Stimulated activated CD4-positive, alpha-beta T cell treated with anti-CD3 and anti-CD28 coated beads, Interleukin-2, amount 100 ng/mL, for 48 hours (primary cell): ENCODE measurements at places on chromosomes 2 and 18.

GRCh38 chr2:23617811-23618215 lies 232.8 kb downstream of the KLHL29 start:
- DNase-seq = no peak

GRCh38 chr2:63736354-63736753 lies 105.3 kb upstream of the UGP2 start:
- no peak for DNase-seq

GRCh38 chr2:148557844-148558436 lies 86.6 kb upstream of the EPC2 start:
- DNase-seq = no peak

DNA sequence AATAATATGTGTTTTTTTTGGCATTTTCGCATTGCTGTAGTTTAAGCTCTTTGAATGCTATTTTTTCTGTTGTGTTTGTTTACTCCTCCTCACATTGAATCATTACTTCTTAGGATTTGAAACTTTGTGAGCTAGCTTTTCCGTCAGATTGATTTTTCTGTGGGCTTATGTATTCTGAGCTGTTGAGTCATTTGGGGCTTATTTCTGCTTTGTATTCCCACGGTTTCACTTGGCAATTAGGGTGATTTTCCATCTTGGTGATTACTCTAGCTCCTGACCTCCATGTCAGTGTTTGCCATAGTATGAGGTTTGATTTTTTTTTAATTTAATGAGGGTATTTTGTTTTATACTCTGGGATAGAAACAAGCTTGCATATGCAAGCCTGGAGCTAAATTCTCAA lies 200.0 kb downstream of the CCDC102B start:
- DNase-seq = no peak

- DNase-seq = no peak
Observed at GRCh38 chr18:9365406-9365805, 30.8 kb downstream of the TWSG1 start.

DNA sequence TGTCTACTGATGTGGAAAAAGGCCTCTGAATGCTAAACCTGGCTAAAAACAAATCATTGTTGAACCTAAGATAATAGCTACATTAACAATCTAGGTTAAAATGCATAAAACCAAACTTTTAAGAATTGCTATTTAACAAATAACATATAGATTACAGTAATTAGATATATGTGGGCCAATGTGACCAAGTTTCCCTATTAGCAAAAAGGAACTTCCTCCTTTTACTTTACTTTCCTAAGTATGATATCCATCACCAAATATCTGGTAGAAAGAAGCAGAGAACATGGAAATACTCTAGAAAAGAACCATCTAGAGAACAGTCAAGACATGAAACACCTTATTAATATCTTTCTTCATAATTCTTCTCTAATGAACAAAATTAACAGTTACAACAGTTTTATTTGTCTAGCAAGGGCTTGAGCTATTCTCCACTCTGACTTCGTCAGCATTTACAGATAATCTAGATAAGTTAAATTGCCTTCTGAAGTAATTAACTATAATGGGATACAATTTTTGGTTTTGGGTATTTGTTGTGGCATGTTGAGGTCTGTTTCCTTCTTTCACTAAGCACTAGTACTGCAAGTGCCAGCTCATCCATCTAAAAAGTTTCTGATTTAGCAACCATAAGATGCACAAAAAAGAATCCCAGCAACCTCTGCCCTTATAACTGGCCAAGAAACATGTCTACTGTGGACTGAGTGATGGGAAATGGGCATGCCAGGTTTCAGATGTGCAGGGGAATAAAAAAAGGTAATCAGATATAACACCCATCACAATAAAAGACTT lies 53.3 kb downstream of the MEMO1 start:
- DNase-seq = no peak

DNA sequence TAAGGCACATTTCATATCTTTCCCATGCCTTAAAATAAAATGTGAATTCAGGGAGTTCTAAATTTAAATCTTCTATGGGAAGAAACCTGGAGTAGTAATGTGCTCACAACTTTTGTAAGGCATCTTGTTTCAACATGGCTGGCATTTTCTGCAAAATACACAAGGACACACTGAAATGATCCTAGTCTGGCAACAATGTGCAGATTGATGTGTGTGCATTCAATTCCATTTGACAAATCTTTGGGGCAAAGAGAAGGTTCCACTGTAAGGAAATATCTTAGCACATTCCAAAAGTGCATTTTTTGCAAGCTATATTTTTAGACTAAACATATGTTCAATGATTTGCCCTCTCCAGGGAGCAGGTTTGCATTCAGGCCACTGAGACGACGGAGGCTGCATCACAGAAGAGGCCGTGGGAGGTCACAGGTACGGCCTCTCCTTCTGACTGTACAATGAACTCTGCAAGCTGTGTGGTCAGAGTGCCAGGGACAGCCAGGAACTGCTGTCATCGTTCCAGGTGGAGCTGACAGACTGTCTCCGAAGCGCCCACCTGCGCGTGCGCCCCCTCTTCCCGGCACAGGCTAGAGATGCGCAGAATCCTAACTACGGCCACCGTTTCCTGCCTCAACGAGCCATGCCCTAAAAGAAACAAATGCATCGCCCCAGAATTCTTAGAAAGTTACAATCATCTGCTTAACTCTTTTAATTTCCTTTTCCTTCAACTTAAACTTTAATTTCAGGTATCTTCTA lies 149.2 kb upstream of the POU3F3 start:
- no peak for DNase-seq

- DNase-seq = no peak
Observed at GRCh38 chr2:47172922-47173695, 18.0 kb upstream of the STPG4 start.

DNA sequence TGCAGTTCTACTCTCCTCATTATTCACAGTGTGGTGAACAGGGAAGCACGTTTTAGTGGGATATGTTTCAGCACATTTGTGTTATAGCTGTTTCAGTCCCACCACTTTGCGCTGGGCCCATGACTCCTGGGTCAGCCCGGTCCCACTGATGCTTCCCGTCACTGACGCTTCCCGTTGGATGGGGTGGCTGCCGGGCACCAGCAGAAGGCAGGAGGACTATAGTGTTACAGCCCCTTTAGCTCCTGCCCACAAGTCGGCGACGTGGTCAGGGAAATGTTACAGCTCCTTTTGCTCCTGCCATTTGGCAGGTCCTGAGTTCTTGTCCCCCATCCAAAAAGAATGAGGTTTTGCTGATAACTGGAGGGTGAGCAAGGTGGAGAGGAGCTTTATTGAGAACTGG lies 732.2 kb downstream of the NR4A2 start:
- no peak for DNase-seq

DNA sequence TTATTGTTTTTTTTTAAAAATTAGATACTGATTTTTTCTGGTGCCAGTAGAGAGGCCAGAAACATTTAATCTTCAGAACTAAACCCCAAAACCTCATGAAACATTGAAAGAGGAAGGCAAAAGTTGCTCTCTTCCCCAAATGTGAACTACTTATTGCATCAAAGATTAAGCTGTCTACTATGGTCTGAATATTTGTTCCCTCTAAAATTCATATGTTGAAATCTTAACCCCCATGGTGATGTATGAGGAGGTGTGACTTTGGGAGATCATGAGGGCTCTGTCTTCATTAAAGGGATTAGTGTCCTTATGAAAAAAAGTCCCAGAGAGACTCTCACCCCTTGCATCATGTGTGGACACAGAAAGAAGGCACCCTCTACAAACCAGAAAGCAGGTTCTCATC lies 28.2 kb upstream of the SLC8A1 start:
- no peak for DNase-seq
